ENCODE measurements at places on chromosomes 1 and 21. TPM values are rescaled to one million over a fixed set of nuclear protein-coding genes. Genes with fewer than 3 reads are reported as not detected.

Gene REN
- 0.69 TPM for total RNA-seq

Gene LINGO4
- total RNA-seq: not detected

Gene DENND1B
- 8.7 TPM for total RNA-seq

Gene OR2L3
- not detected for total RNA-seq

Gene VHLL
- not detected for total RNA-seq

Gene ADCY10
- total RNA-seq: 0.39 TPM

Gene ADGRB2
- total RNA-seq: 14.2 TPM

Gene RGS8
- total RNA-seq: 0.33 TPM

Gene TRPM2
- total RNA-seq: 0.05 TPM

Gene HES4
- 54.1 TPM for total RNA-seq

Gene FCGR3B
- total RNA-seq: not detected

Gene GUCA2A
- 2.9 TPM for total RNA-seq

Gene MROH9
- not detected for total RNA-seq

Gene FCN3
- total RNA-seq: not detected

Gene LAMB3
- total RNA-seq: 17.0 TPM

Gene EMC1
- total RNA-seq: 60.1 TPM

Gene AMPD1
- not detected for total RNA-seq

Gene CNR2
- not detected for total RNA-seq

Gene RC3H1
- 39.4 TPM for total RNA-seq

Gene TAL1
- total RNA-seq: not detected

Gene LAD1
- total RNA-seq: 79.5 TPM

Gene ZNF326
- 23.5 TPM for total RNA-seq

Gene CCDC17
- total RNA-seq: 3.6 TPM

Gene NRIP1
- 88.6 TPM for total RNA-seq

Gene LCE1D
- total RNA-seq: not detected

Gene OSCP1
- total RNA-seq: 15.3 TPM

Gene CAPZA1
- total RNA-seq: 128 TPM

Gene DFFA
- total RNA-seq: 41.6 TPM

Gene RAP1GAP
- total RNA-seq: 20.3 TPM

Gene RNU1-2
- total RNA-seq: 2,993 TPM

Gene MAP10
- total RNA-seq: 2.0 TPM

Gene DOP1B
- total RNA-seq: 29.9 TPM

Gene S100A3
- total RNA-seq: 1.4 TPM

Gene RGS13
- total RNA-seq: not detected

Gene TMOD4
- total RNA-seq: 1.9 TPM

Gene AJAP1
- total RNA-seq: 9.5 TPM

Gene DPH5
- total RNA-seq: 37.7 TPM

Gene MYOM3
- 0.70 TPM for total RNA-seq

Gene SLC22A15
- total RNA-seq: 3.4 TPM

Gene C1QC
- total RNA-seq: not detected

Gene UBL4B
- not detected for total RNA-seq

Gene MTX1
- total RNA-seq: 34.0 TPM

Gene KRTAP24-1
- not detected for total RNA-seq

Measured in type B pancreatic cell (in vitro differentiated cells).